ENCODE measurements at places on chromosomes 12 and 14. TPM values are rescaled to one million over a fixed set of nuclear protein-coding genes. Genes with fewer than 3 reads are reported as not detected.

GRCh38 chr12:84862186-84862585 is 50.4 kb downstream of the SLC6A15 start:
- H3K27me3 ChIP-seq = no peaks in the 10 kb centered on the region
- H3K27ac ChIP-seq = no peak overlapping the region
- H3K36me3 ChIP-seq = no peaks in the 10 kb centered on the region
- H3K4me3 ChIP-seq = no peak overlapping the region

- H3K36me3 ChIP-seq = no peaks in the 10 kb centered on the region
- H3K27me3 ChIP-seq = no peaks in the 10 kb centered on the region
- no peak overlapping the region for H3K27ac ChIP-seq
- no peak for DNase-seq
Measured at GRCh38 chr12:34021071-34021470, 1.2 kb upstream of the ALG10 start.

DNA sequence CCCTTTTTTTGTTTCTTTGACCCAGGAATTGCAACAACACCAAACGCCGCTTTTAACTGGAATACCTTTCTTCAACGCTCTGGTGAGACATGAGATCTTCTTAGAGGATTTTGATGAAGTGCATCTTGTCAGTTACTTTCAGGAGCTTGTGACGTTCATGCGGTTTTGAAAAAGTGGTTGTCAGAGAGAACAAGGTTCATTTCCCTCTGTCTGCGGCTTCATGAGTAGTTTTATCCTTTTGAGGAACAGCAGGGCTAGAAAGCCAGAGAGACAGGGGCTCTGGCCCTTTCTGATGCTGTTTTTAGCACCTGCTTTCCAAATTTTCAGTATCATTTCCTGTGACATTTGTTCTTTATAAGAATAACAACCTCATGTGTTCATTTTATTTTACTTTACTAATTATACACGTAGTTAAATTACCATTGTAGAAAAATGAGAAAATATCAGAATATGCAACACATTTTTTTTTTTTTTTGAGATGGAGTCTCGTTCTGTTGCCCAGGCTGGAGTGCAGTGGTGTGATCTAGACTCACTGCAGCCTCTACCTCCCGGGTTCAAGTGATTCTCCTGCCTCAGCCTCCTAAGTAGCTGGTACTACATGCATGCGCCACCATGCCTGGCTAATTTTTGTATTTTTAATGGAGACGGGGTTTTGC is 61.8 kb downstream of the GLT1D1 start:
- no peak for DNase-seq
- no peak overlapping the region for H3K27ac ChIP-seq
- H3K4me1 ChIP-seq = no peaks in the 10 kb centered on the region
- peaks cover 75% of the 10 kb centered on the region for H3K27me3 ChIP-seq
- H3K36me3 ChIP-seq = no peaks in the 10 kb centered on the region

DNA sequence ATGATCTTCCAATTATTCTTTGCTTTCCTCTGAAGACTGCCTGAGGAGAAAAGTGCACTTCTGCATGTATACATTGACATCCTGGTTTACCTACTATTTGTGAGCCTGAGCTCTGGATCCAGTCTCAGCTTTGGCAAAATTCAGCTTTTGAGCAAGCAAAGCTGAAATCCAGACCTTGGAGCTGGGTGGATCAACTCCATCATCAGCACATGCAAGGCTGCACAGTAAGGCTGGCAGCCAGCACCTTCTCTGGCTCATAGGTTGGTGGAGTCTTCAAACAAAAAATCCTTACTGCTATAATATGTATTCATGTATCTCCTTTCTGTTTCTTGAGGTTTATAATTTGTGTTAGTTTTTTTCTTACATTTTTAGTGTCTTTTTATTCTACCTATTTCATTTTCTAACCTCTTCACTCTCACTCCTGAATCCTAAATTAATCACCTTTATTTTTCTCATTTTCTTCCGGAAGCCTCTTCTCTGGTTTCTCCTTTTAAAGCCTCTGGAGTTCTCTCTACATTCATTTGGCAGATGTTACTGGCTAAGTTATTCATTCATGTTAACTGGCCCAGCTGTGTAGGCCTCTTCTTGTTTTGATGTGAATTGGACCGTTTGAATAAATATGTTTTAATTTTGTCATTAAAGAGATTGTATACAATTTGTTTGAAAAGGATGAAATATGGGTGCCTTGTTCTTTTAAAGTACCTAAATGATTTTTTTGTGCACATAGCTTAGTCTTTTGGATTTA is 224.8 kb downstream of the DACT1 start:
- H3K27me3 ChIP-seq = peaks cover 62% of the 10 kb centered on the region
- H3K4me1 ChIP-seq = no peaks in the 10 kb centered on the region
- H3K4me3 ChIP-seq = no peak overlapping the region
- no peaks in the 10 kb centered on the region for H3K36me3 ChIP-seq
- no peak for DNase-seq

DNA sequence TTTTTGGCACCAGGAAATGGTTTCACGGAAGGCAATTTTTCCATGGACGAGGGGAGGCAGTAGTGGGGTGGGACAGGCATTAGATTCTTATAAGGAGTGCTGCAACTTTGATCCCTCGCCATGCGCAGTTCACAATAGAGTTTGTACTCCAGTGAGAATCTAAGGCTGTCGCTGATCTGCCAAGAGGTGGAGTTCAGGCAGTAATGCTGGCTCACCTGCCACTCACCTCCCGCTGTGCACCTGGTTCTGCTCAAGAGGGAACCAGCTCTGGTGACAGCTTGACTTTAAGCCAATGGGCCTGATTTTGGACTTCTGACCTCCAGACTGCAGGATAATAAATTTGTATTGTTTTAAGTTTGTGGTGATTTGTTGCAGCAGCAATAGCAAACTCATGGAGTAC is 80.8 kb upstream of the TTC7B start:
- H3K4me3 ChIP-seq = no peak overlapping the region
- DNase-seq = no peak
- no peak overlapping the region for H3K27ac ChIP-seq
- H3K27me3 ChIP-seq = no peaks in the 10 kb centered on the region
- H3K36me3 ChIP-seq = no peaks in the 10 kb centered on the region

- DNase-seq = peak; percentile 94
- peaks cover 28% of the 10 kb centered on the region for H3K4me1 ChIP-seq
- no peak overlapping the region for H3K4me3 ChIP-seq
- H3K36me3 ChIP-seq = no peaks in the 10 kb centered on the region
- peak overlapping the region; percentile 81 for H3K27ac ChIP-seq
Measured at GRCh38 chr12:117863002-117863709, 105.6 kb downstream of the KSR2 start.

DNA sequence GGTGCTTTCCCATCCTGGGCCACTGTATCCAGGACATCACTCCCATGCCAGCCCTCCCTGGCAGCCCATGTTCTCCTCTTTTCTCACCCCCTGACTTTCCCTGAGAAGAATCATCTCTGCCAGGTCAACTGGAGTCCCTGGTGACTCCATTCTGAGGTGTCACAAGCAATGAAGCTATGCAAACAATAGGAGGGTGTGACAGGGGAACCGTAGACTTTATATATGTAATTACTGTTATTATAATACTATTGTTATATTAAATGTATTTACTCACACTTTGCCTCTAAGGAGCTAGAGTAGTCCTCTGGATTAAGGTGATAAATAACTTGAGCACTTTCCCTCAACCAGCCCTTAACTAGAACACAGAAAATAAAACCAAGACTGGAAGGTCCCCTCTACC is 9.2 kb downstream of the ZNF219 start:
- H3K4me1 ChIP-seq = no peaks in the 10 kb centered on the region
- no peak overlapping the region for H3K27ac ChIP-seq
- H3K4me3 ChIP-seq = no peak overlapping the region

GRCh38 chr14:44149597-44149996 is 357.5 kb downstream of the FSCB start:
- H3K36me3 ChIP-seq = no peaks in the 10 kb centered on the region
- H3K4me1 ChIP-seq = no peaks in the 10 kb centered on the region
- H3K27ac ChIP-seq = no peak overlapping the region
- DNase-seq = peak; percentile 66

LRIG3 gene
- total RNA-seq = 10.8 TPM

Data from PC-3 (cell line).